Iris pigment epithelial cell (primary cell): ENCODE measurements at places on chromosomes 11 and 22.
A peak's percentile ranks its signal among the peaks of the same experiment; 100 is the strongest.

GRCh38 chr22:28402539-28402938 lies 277.1 kb downstream of the TTC28 start:
- DNase-seq, result no peak

- no peak for DNase-seq
These were observed 28.3 kb upstream of the SMIM35 start for GRCh38 chr11:118115048-118115447.

- no peak for DNase-seq
These were observed 85.4 kb downstream of the MICAL2 start for GRCh38 chr11:12195768-12196167.

DNA sequence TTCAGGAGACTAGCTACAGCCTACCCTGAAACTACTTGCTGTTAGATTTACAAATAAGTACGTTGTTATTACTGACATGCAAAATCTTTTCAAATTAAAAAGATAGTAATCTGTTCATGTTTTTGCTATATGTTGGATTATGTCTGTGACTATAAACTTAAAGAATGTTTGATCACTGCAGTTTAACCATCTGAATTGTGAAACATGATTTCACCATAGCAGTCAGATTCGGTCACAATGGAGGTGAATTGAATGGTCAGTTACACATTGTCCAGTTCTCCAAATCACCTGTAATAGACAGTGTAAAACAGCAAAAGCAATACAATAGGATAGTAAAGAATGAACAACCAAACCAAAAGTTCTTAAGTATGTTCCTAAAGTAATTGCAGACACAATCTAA lies 43.3 kb downstream of the CCDC83 start:
- peak; percentile 40 for DNase-seq

GRCh38 chr11:2518983-2519340 lies 74.2 kb downstream of the KCNQ1 start:
- DNase-seq, result no peak

GRCh38 chr22:46172522-46173110 lies 22.3 kb downstream of the PPARA start:
- DNase-seq, result no peak

DNA sequence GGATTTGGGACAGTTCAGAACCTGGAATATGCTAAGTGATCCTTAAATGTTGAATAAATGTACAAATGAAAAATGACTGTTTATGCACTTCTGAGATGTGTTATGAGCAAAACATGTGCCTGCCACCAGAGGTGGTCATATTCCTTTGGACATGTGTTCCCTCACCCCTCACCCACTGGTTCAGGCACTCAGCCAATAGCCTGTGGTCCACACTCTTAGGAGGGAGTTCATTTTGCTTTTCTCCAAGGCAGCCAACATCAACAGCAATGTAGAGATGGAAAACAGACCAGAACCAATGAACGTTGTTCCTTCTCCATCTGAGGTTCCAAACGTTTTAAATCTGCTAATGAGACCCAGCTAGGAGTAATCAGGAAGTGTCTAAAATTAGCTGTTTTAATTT lies 44.0 kb downstream of the RPUSD4 start:
- DNase-seq, result no peak

DNA sequence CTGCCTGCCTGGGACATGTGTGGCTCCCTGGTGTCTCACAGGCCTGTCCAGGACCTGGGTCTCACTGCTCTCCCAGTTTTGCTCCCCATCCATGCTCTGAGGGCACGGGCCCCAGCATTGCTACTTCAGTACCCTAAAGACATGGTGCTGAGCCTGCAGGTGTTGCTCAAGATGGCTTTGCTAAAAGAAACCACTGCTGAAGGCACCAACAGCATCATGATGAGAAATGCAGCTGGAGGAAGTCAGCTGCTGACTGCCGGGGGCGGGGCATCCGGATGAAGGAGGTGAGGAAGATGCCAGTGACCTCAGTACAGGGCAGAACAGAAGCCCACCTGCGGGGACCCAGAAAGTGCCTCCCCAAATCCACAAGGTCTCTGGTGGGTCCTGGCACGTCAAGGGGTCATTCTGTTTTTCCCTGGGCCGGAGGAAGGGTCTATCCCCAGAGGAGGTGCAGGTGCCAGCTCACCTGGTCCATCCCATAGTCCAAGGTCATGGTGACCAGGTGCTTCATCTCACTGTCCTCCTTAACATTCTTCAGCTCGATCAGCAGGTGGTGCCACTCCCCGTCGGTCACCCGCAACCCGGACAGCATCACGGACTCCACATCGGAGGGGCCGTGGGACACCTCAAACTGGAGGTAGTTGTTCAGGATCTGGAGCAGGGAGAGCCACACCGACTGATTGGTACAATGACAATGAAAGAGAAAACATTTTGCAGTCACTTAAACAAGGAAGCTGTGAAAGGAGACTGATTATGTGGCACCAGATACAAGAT lies 63.9 kb downstream of the TRMU start:
- DNase-seq, result no peak

GRCh38 chr11:76209973-76210930 lies 4.0 kb upstream of the WNT11 start:
- peak; percentile 81 for DNase-seq

DNA sequence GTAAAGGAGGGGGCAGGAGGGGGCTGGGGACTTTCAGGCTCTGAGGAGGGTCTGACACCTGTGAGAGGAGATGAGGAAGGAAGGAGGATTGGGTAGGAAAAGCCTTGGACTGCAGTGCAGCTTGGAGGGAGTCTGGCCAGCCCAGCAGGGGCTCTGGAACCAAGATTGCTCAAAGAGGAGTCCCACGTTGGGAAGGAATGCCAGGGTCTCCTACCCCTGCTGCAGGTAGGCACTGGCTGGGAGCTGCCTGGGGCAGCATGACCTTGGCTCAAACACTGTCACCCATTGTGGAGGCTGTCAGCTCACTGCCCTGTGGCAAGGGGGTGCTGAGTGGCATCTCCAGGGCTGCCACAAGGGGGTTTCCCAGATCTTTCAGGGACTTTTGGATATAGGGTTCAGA lies 94.5 kb downstream of the RPS6KA4 start:
- no peak for DNase-seq

DNA sequence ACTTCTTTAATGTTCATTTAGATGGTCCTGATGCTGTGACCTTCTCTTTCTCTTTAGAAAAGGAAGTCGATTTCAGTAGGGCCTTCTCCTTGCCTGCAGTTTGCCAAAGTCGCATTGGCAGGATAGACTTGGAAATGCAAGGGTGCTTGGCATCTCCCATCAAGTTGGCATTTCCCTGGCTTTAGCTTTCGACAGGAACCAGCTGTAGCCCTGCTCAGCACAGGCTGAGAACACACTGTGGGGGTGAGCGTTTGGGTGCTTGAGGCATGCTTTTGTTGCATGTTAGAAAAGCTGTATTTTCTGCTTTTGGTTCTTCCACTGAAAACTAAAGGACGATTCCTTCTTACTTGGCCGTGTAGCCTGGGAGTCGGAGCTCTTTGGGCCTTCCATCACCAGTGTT lies 37.7 kb downstream of the LDLRAD3 start:
- DNase-seq, result no peak

- DNase-seq, result peak; percentile 98
These were observed 28.6 kb upstream of the RASL10A start for GRCh38 chr22:29344137-29344536.

DNA sequence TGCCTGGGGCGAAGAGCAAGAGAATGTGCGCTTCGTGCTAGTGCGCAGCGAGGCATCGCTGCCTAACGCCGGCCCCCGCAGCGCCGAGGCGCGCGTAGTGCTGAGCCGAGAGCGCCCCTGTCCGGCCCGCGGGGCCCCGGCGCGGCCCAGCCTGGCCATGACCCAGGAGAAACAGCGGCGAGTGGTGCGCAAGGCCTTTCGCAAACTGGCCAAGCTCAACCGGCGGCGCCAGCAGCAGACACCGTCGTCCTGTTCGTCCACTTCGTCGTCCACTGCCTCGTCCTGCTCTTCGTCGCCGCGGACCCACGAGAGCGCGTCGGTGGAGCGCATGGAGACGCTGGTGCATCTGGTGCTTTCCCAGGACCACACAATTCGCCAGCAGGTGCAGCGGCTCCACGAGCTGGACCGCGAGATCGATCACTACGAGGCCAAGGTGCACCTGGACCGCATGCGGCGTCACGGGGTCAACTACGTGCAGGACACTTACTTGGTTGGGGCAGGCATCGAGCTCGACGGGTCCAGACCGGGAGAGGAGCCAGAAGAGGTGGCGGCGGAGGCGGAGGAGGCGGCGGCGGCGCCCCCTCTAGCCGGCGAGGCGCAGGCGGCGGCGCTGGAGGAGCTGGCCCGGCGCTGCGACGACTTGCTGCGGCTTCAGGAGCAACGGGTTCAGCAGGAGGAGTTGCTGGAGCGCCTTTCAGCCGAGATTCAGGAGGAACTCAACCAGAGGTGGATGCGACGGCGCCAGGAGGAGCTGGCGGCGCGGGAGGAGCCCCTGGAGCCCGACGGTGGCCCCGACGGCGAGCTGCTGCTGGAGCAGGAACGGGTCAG lies 1.0 kb downstream of the RASSF10 start:
- DNase-seq, result peak; percentile 28

DNA sequence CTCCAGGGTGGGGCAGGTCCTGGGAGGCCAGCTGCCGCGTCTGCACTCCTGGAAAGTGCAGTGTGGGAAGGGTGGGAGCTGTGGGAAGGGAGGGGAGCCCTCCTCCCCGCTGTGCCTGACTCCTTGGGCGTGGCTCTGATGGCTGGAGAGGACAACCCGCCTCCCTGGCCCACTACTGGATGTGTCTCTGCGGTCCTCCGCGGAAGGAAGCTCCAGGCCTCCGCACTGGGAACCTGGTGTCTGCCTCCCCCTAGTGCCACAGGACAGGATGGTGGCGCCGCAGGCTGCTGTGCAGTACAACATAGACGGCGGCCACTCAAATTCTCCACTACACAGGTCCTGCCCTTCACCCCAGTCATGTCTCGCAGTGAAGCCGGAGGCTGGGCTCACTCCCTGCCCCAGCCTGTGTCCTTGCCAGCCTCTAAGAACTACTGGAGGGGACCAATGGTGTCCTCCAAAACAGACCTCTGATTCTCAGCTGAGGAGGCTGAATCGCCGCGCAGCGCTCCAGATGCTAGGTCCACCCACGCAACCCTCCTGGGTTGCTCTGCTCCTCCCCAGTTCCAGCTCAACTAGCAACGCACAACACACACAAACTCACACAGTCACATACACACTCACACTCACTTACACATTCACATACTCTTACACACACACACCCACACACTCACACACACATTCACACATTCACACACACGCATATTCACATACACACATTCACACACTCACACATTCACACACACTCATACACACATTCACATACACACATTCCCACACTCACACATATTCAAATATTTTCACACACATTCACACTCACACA lies 12.4 kb upstream of the DSCAML1 start:
- DNase-seq, result peak; percentile 33

DNA sequence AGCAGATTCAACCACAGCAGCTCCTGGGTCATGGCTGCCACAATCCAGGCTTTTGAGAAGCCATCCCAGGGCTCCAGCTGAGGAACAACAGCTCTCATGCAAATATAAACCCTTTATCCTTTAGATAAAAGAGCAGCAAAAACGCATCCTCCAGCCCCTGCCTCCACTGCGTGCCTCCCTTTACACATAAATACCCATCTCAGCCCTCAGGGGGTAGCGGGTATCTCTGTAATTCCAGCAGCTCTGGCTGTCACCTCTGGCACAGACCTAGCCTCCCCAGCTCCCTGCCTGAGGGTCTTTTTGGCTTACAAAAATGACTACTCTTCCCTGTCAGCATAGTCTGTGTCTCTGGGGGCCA lies 21.6 kb downstream of the LMO1 start:
- no peak for DNase-seq

GRCh38 chr11:8809241-8809938 lies 101.6 kb upstream of the AKIP1 start:
- no peak for DNase-seq

GRCh38 chr11:71204294-71204693 lies 48.1 kb downstream of the SHANK2 start:
- DNase-seq, result no peak

GRCh38 chr22:29216873-29217666 lies 11.4 kb downstream of the EMID1 start:
- peak; percentile 82 for DNase-seq

DNA sequence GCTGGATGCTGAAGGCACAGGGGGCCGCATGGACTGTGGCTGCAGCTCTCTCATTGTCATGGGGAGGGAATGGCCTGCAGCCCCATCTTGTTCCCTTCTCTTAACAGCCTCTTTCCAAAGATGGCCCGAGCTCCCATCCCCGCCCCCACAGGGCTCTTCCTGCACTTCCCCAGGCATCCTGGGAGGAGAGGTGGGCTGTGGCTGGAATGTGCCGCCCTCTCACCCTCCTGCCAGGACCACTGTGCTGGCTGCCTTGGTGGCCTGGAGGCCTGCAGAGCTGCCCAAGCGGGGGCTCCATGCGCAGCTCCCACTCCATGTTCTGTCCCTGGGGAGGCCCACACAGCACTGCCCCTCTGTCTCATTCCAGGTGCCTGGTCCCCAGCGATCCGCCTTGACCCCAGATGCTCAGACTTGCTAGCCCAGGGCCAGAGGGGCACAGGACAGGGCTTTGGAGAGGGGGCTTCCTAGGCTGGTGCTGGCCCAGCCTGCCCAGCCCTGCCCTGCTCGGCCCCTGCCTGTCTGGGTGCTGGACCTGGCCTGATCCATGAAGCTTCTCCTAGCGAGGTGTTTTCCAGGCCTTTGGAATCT lies 56.6 kb downstream of the RTN4R start:
- no peak for DNase-seq

DNA sequence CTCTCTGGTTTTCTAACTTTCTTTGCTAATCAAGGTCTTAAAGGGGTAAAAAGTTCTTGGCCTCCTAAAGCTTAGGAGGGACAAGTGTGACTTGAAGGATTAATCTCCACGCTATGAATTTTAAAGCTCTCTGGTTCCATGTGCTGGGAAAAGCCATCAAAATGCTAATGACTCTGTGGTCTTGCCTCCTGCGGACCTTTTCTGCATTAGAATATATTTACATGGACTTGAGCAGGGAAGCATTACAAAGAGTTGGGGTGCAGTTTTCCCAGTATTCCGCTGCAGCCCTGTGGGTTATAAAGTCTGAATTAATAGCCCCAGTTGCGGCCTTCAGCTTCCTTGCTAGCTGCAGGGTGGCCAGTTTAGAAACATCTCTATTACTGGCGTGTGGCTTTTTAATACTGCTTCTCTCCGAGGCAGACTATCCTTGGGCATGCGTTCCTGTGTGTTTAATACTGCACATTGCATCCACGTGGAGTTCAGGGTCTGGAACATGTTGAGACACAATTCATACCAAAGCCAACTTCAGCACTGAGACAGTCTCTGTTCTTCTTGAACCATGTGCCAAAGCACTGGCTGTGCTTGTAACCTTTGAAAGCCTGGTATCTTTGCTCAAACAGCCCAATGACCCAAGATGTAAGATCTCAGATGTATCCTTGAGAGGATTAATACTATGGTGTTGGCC lies 27.3 kb downstream of the TSPAN18 start:
- no peak for DNase-seq

GRCh38 chr22:47835726-47836125 lies 1073.3 kb downstream of the TBC1D22A start:
- peak; percentile 82 for DNase-seq

DNA sequence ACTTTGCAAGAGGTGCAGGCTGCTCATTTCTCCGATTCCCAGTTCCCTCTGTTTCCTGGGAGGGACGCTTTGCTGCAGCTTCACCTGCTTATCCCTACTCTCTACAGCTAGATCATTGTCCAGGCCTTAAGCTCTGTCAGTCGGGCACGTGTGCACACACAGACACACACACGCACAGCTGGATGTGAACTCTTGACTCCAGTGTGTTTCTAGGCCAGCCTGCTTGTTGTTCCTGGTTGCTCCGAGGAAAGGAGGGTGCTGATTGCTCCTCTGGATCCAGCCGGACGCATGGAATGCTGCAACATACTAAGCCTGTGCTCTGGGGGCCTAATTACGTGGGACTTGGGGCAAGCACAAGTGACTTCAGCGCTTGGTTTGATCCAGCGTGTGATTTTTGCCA lies 19.7 kb downstream of the ZNRF3 start:
- DNase-seq, result no peak
